Aorta (tissue), 5 donors: ENCODE measurements at places on chromosomes 12 and 14. TPM values are rescaled to one million over a fixed set of nuclear protein-coding genes. Genes with fewer than 3 reads are reported as not detected.

DNA sequence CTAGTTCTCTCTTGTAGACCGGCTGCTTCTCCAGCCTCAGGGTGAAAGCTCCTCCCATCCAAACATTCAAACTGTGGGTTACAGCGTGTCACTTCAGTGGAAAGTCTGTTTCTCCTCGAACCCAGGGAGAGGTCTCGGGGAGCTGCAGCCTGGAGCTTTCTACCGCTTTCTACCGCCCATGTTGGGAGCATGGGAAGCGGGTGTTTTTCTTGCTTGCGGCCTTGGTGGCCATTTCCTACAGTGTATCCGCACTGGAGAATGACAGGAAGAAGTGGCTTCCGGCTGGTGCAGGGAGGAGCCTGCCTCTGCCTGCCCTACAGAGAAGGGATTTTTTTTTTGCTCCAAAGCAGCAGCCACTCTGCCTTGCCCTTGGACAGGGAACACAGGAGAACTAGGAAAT is 21.2 kb downstream of the ZFP36L1 start:
- peak; percentile 60 for DNase-seq

DNA sequence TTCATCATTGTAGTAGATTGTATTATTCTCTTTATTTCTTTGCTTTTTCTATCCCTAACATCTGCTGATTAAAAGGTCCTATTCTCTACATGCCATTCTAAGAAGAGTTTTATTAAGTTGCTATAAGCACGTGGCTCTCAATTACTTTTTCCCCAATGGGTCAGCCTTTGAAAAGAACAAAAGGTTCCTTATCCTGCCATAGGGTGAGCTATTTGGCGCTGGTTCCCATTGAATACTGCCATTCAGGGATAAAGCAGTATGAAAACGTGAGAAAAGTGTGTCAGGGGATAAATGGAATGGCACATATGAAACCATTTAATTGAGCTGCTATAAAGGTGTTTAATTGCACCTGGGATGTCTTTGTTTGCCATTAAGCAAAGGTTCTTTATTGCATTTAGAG is 80.9 kb downstream of the SYNE2 start:
- no peak for DNase-seq

DNA sequence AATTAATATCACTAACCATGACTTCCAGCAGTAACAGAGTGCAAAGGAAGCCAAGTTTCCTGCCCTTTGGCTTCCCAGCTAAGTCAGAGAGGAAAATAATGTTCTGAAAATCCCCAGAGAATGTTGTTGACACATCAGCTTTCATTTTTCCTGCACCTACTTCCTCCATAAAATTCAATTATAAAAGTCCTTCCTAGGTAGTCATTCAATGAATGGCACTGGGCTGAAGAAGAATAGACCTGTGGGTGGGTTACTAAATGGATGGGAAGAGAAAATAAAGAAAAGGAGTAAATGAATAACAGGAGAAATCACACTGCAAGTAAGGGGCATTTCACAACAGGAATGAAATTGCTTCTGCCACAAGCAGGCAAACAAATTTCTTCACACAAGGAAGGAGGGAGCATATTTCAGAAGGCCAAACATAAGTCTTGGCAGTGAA is 73.2 kb upstream of the MDM1 start:
- no peak for DNase-seq

The GSC gene
- total RNA-seq, result 0.55 TPM

The TMEM229B gene
- total RNA-seq, result 2.2 TPM

- no peak for DNase-seq
Measured at GRCh38 chr12:130322263-130322662, 15.4 kb upstream of the PIWIL1 start.

DNA sequence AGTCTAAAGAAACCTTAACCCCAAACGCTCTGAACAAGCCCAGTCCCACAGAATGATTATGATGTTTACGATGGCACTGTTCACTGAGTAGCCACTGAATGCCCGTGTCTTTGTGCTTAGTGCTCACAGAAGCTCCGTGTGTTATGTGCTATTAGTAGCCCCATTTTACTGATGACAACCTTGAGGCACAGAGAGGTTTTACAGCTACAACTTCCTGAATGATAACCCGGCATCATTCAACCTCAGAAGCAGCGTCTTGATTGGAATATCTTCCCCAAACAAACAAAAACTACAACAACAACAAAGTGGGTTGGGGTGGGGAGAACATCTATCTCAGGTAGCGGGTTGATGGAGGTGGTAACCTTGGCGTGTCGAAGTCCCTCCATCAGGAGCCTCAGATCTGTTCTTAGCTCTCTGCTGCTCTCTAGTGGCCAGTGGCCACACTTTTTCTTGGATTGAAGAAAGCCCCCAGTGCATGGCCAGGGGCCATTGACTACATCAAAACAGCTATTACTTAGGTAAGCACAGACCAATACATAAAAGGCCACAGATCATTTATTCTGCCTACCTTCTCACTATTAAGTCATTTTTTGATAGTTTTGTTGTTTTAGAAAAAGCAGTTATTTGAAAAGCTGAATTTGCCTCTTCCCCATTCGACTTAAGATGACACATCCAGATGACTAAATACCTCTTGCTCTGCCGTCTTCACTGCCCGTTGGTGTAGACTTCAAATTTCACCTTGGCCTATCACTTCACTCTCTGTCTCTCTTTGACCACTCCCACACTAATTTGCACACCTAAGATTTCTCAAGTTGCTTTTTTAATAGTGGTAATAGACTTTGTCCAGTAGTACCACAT is 376.9 kb downstream of the GALC start:
- DNase-seq, result peak; percentile 75

The FIGNL2 gene
- 2.1 TPM for total RNA-seq

DNA sequence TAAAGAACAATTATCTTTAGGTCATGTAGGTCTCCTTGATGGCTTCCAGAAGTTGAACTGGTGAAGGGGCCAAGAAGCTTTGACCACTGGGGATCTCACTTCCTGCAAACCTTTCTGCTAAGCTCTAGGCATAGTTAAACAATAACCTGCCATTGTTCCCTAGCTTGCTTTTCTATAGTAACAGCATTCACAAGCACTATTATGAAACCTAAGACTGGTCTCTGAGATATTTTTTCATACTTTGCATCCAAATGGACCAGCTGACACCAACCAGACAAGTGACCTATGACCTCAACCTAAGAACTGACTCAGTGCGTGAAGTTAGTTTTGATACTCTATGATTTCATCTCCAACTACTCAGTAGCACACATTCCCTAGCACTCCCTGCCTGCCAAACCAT is 129.1 kb downstream of the PTPRB start:
- DNase-seq, result no peak

The ANO2 gene
- total RNA-seq, result 30.8 TPM

GRCh38 chr14:24395609-24396582 is 2.9 kb upstream of the NYNRIN start:
- DNase-seq, result no peak

GRCh38 chr14:104072586-104072985 is 12.9 kb upstream of the ASPG start:
- DNase-seq, result no peak

- no peak for DNase-seq
Measured at GRCh38 chr14:99497341-99497740, 16.1 kb downstream of the CCNK start.

DNA sequence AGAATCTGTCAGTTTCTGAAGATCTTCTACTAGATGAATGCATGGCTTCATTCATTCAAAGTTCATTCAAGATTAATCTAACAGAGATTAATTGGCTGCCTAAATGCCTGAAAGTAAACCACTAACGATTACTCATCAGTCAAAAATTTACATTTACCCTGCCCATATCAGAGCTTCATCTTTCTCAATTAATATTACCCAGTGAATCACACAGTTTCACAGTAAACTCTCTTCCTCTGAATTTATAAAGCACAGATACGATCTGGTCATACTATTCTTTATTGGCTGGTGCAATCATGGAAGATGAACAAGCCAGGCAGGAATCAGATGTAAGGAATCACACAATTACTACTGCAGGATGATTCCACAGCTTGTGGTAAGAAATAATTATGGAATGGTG is 377.7 kb downstream of the SLC16A7 start:
- DNase-seq, result no peak

DNA sequence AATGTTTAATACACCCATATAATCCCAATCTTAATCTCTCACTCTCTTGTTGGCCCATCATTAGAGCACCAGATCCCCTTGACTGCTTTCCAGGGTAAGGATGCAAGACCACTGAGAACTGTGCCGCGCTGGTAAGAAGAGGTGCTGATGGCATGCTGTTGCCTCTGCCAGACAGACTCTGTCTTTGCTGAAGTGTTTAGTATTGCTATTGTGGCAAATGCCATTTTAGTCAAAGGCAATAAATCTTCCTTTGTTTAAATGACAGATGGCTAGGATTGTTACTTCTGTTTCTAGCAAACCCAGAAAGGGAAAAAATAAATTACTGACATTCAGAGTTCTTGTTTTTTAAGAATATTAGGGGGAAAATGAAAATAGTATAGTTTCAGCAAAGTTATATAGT is 152.3 kb downstream of the MON2 start:
- no peak for DNase-seq

DNA sequence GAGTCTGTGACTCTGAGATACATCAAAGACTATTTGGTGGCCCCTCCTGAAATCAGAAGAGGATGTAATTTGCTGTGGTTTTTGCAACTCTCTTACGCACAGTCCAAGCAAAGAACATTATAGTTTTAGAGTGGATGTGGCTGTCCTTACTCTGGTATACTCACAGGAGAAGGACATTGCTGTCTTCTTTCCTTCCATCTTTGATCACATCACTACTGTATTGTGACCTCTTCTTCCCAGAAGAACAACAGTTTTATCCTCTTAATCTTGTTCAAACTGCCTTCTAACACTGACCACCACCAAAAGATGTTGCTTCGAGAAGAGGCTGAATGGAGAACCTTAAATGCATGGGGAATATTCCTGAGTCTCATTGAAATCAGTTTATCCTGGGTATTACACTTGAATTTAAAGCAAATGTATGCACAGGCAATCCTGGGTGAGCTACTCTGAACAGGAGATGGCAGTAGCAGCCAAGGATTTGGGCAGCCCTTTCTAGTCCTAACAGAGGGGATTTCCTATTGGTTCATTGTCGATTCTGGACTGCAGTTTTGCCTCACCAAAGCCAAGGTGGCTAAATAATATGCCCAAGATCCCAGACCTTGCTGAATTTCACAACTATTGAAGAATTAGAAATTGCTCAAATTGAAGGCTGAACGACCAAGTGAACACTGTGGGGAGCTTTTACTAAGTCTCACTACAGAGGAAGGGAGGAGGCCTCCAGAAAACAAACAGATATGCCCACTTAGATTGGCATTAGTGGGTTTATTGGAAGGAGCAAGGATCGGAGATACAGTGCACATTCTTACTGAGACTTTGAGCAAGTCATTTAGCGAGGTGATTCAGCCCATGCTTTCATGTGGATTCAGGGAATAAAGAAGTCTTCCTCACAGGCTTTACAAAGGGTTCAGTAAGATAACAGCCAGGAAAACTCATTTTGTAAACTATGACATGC is 282.8 kb downstream of the PAWR start:
- DNase-seq, result no peak

DNA sequence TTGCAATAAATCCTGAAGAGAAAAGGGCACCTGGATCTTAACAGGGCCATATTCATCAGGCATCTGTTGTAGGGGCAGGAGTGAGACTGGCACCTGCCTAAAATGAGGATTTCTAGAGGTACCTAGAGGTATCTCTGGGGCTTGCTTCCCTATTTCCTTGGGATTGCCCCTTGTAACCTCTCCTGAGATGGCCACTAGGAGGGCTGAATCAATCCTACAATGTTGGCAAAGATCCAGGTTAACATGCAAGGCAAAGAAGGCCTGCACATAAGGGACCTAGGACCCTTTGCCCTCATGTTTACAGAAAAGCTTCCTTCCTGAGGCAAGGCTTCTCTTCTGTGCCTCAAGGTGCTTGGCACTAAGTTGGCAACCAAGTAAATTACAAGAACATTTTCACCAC is 25.8 kb upstream of the CLEC4E start:
- no peak for DNase-seq

The MMP19 gene
- 144 TPM for total RNA-seq

- DNase-seq, result no peak
Measured at GRCh38 chr12:118851891-118852290, 129.4 kb upstream of the SRRM4 start.

- DNase-seq, result no peak
Measured at GRCh38 chr14:92040431-92041051, 682 bp upstream of the TRIP11 start.

GRCh38 chr14:76651410-76652055 is 109.7 kb upstream of the VASH1 start:
- DNase-seq, result no peak
